Activated T-helper 1 cell treated with anti-CD3 and anti-CD28 coated beads, Interleukin-12 subunit alpha, Interleukin-12 subunit beta, Interleukin-2, Interleukin-4 antibody, amounts not matched to agents 30 ng/mL and 10 ng/mL and 1 ng/mL, durations not matched to agents 14 hours and 24 hours and 36 hours (primary cell): ENCODE measurements at places on chromosomes 16 and 17. TPM values are rescaled to one million over a fixed set of nuclear protein-coding genes. Genes with fewer than 3 reads are reported as not detected.

Gene CXCL16
- 3.7 and 7.0 TPM in 2 replicates for total RNA-seq

Gene CDRT4
- total RNA-seq = 2.1 and 2.4 TPM in 2 replicates

Gene ITGAD
- not detected in 2 replicates for total RNA-seq

Gene C16orf46
- total RNA-seq = 0.32 and 0.41 TPM in 2 replicates

GRCh38 chr17:51643702-51644490 lies 383.6 kb downstream of the UTP18 start:
- H3K36me3 ChIP-seq = no peaks in the 10 kb centered on the region
- H3K27ac ChIP-seq = no peak overlapping the region
- H3K4me3 ChIP-seq = no peak overlapping the region
- no peaks in the 10 kb centered on the region for H3K4me1 ChIP-seq
- DNase-seq = no peak

GRCh38 chr17:31329221-31329620 lies 7.8 kb upstream of the EVI2A start:
- no peak for DNase-seq
- H3K4me1 ChIP-seq = peaks cover 25% of the 10 kb centered on the region
- peaks cover 10% of the 10 kb centered on the region for H3K36me3 ChIP-seq
- H3K27me3 ChIP-seq = no peaks in the 10 kb centered on the region

GRCh38 chr16:65070831-65071432 lies 50.9 kb downstream of the CDH11 start:
- no peaks in the 10 kb centered on the region for H3K27me3 ChIP-seq
- DNase-seq = no peak
- no peaks in the 10 kb centered on the region for H3K4me1 ChIP-seq
- no peak overlapping the region for H3K4me3 ChIP-seq

DNA sequence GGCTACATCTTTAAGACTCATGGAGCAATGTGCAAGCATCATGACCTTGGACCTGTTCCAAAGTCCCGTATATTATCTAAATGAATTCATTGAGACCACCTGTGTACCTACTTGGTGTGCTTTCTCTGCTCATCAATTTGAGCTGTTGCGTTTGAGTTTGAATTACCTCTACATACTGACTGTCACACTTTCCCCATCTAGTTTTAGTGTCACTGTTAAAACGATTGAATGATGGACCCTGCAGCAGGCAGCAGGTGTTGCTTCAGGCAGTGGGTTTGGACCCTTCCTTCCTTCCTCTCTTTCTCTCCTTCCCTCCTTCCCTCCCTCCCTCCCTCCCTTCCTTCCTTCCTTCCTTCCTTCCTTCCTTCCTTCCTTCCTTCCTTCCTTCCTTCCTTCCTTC lies 33.9 kb upstream of the ZKSCAN2 start:
- H3K36me3 ChIP-seq = peaks cover 2% of the 10 kb centered on the region
- no peak overlapping the region for H3K27ac ChIP-seq
- DNase-seq = no peak
- H3K27me3 ChIP-seq = no peaks in the 10 kb centered on the region
- H3K4me3 ChIP-seq = no peak overlapping the region
- no peaks in the 10 kb centered on the region for H3K4me1 ChIP-seq

GRCh38 chr17:12133183-12133582 lies 112.5 kb downstream of the MAP2K4 start:
- H3K27ac ChIP-seq = no peak overlapping the region
- H3K4me3 ChIP-seq = no peak overlapping the region
- H3K36me3 ChIP-seq = peaks cover 50% of the 10 kb centered on the region
- no peak for DNase-seq

- H3K4me3 ChIP-seq = no peak overlapping the region
- no peaks in the 10 kb centered on the region for H3K4me1 ChIP-seq
- no peak for DNase-seq
- H3K27ac ChIP-seq = no peak overlapping the region
- no peaks in the 10 kb centered on the region for H3K36me3 ChIP-seq
- H3K27me3 ChIP-seq = peaks cover 47% of the 10 kb centered on the region
Observed at GRCh38 chr17:41527063-41528023, 765 bp downstream of the KRT19 start.

DNA sequence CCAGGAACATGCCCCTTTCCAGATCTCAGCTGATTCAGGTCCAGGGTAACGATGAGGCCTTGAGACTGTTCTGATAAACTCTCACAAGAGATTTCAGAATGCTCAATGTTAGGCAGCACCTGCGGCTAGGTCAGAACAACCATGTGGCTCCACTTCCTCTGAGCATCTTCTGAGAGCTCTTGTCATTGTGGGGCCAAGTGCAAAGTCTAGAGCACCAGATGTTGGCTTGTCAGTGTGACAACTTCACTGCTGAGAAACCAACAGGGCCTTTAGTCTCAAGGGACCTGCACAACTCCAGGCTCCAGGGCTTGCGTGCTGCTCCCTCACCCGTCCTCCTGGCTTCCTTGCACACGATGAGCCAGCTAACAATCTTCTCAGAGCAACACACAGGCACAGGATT lies 29.0 kb downstream of the FCSK start:
- H3K36me3 ChIP-seq = peaks cover 13% of the 10 kb centered on the region
- no peaks in the 10 kb centered on the region for H3K27me3 ChIP-seq
